ENCODE measurements at places on chromosomes 2 and 18.

- no peak for DNase-seq
Observed at GRCh38 chr2:110639972-110640371, 37.9 kb downstream of the BUB1 start.

DNA sequence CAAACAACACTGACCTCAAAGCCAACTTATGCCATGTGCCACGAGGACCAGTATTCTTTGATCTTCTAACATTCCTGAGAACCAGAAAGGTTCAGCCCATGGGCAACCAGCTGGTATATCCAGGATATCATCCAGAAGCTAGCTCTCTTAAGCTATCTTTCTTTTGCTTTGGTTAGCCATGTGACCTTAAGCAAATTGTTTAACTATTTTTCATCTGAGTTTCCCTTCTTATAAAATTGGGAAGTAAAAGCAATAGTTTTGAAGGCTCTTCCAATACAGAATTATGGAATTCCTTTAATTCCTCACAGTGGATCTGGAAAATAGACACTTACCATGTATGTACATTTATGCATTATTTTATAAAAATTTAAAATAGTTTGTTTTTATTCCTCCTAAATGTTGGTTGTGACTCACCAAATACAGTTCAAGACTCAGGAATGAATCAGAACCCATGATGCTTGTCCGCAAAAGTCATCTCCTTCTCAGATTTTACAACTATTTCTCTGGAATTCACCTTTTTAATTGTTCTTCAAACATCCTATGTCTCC lies 435.7 kb downstream of the ZEB2 start:
- no peak for DNase-seq

DNA sequence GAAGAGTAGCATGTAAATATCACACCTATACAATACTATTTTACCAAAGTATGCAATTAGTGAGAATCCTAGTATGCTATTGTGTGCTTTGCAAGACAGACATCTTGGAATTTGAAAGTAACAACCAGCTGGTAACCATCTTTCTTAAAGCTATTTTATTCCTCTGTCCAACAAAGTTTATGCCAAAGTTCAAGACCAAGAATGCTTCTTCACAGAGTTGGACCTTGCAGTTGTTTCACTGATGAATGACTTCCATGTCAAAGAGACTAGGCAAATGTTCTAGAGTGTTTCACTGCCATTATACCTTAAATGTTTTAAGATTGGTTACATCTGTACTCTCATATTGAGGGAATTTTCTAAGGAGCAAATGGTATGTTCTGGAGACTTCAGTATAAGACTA lies 215.2 kb upstream of the CRIM1 start:
- no peak for DNase-seq

DNA sequence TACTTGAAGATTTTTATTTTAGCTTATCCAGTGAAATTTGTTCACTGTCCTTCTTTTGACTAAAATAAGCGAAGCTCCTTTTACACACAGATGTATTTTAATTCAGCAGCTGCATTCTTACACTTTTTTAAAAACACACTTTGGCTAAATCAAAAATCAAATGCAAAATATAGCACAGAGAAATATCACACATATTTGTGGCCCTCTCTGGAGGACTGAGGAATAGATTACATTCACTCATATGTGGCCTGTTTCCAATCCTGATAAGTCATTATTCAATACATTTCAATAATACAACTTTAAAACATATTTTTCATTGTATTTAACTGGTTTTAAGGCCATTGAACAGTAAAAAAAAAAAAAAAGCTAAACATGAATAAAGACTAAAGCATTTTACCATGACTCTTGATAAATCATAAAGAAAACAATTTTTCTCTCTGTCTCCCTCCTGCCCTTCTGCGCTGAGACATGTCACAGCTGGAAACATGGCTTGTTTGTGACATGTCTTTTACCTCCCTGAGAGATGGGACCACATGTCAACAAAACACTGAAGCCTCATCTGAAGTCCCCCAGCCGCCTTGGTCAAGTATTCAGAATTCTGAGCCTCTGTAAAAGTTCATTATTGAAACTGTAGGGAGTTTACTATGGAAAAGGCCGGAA lies 221.0 kb downstream of the ZNF407 start:
- DNase-seq: no peak

DNA sequence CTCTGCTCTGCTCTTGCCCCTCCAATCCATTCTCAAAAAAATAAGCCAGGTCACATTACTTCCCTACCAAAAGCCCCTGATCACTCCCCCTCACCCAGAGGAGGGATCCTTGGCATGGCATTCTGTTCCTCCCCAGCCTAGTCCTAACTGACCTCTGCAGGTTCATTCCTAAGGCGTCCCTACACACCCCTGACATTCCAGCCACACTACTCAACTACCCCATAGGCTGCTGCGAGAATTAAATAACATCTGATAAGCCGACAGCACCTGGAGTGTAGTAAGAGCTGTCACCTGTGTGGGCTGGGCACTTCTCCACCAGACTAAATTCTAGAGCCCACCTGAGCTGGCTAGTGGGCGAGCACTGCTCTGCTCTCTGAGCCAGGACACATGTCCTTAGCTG lies 44.7 kb upstream of the SLC1A4 start:
- no peak for DNase-seq

DNA sequence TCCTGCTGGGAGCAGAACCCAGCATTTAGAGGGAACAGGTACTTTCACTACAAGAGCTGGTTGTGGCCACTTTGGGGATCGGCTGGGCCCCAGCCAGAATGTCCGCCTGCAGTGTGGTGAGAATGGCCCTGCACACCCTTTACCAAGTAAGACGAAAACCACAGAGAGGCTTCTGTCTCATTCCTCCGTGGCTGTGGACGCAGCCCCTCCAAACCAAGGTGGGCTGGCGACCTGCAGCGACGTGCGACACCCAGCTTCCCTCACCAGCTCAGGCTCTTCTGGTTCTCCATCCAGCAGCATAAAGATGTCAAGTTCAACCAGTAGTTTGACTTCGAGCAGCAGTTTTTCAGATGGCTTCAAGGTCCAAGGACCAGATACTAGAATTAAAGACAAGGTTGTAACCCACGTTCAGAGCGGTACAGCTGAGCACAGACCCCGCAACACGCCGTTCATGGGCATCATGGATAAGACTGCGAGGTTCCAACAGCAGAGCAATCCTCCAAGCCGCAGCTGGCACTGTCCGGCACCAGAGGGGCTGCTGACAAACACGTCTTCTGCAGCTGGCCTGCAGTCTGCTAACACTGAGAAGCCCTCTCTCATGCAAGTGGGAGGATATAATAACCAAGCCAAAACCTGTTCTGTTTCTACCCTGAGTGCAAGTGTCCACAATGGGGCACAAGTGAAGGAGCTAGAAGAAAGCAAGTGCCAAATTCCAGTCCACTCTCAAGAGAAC lies 56.2 kb downstream of the WDSUB1 start:
- no peak for DNase-seq

DNA sequence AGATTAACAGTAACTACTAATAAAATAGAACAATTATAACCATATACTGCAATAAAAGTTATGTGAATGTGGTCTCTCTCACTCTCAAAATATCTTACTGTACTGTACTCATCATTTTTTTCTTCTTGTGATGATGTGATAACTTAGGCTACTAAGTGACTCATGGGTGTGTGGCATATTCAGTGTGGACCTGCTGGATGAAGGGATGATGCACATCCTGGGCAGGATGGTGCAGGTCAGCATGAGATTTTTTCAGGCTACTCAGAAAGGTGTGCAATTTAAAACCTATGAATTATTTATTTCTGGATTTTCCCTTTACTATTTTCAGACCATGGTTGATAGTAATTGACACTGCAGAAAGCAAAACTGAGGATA lies 90.7 kb downstream of the NCKAP5 start:
- DNase-seq: no peak

DNA sequence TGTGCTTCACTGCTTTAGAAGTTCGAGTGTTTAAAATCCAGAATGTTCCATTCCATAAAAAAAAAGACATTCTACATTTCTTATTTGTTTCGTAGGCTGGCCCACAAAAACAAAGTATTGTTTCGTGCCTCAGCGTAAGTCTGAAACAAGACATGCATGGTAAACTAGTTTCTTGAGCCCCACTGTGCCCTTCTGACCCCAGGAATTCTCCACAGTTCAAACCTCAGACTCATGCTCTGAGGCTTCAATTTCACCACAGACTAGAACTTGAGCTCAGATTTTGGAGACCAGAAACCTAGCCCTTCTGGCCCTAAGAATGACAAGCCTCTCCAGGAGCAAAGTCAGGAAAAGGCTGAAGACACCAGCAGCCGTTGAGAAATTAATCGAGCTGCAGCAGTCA lies 151.5 kb downstream of the SLC8A1 start:
- DNase-seq: no peak

GRCh38 chr18:35406666-35407065 lies 29.5 kb upstream of the ZNF396 start:
- no peak for DNase-seq

- DNase-seq: no peak
Observed at GRCh38 chr2:162063281-162063680, 10.7 kb downstream of the DPP4 start.

DNA sequence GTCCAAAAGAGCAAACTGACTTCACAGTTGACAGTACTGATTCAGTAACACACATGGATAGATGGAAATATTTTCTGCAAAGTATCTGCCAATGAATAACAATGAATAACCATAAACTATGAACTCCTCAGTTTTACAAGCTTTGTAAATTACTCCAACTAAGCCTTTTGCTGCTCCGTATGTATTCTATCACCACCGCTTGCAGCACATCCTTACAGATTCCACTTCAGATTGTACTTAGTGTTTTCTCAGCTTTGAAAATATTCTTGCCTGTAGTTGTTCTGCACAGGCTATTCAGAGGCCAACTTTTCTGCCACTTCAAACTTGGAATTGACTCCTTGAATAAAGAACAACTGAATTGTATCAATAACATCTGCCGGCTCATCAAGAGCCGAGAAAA lies 36.2 kb downstream of the TLK1 start:
- no peak for DNase-seq

- DNase-seq: no peak
Observed at GRCh38 chr2:176398243-176399073, 129.2 kb downstream of the MTX2 start.

GRCh38 chr18:4004183-4004829 lies 450.8 kb downstream of the DLGAP1 start:
- no peak for DNase-seq

GRCh38 chr2:66696374-66696773 lies 261.4 kb downstream of the MEIS1 start:
- no peak for DNase-seq

DNA sequence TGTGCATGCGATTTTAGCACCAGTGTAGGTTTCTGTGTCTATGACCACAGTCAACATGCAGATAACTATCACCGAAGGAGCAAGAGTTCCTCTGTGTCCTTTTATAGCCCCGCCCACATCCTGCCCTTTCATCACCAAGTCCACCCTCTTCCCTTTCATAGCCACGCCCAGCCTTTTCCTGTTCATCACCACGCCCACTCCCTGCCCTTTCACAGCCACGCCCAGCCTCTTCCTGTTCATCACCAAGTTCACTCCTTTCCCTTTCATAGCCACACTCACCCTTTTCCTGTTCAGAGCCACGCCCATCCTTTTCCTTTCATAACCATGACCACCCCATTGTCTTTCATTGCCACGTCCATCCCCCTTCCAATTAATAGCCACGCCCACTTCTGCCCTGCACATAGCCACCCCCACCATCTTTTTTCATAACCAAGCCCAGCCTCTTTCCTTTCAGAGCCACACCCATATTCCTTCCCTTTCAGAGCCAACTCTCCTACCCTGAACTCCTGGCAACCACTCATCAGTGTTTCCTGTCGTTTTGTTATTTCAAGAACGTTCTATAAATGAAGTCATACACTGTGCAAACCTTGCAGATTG lies 273.9 kb downstream of the MYT1L start:
- peak; percentile 8 for DNase-seq

- no peak for DNase-seq
Observed at GRCh38 chr2:166700079-166700478, 188.2 kb upstream of the XIRP2 start.

- no peak for DNase-seq
Observed at GRCh38 chr2:563512-563911, 113.7 kb downstream of the TMEM18 start.

DNA sequence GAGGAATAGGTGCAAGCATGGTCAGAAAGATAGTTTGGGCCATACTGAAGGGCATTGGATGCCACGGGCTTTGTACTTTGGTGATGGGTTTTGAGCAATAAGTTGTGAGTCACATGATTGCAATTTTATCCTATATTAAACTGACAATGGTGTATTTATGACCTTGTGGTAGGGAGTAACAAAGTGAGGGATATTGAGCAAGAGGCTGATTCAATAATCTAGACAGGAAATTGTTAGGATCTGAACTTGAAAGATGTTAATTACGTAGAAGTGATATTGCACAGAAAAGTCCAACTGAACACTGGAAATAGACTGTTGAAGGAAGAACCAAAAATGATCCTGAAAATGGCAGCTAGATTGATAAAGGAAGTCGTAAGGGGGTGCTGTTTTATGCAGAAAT lies 46.6 kb upstream of the TCF4 start:
- DNase-seq: no peak

DNA sequence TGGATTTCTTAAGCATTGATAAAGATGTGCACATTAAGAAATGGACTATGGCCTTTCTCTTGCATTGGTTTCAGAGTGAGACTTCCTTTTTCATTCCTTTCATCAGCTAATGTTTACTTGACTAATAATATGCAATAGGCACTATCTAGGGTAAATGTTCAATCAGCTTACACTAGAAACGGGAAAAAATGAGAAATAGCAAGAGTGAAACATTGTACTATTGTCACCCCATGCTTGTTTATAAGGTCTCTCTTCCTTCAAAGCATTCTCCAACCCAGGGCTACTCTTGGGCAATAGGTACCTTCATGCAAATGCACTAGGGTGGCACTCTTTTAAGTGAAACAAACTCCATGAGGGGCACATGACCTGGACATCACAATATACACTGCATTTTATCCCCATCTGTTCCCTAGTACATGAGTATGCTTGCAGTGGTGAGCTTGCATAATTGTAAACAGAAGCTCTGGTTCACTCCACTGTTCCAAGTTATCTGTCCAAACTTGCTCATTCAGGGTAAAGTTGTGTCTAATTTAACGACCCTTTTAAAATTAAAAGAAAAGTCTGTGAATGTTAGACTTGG lies 402.3 kb downstream of the ERBB4 start:
- no peak for DNase-seq

GRCh38 chr18:32156855-32157254 lies 33.0 kb upstream of the MEP1B start:
- peak; percentile 61 for DNase-seq
